ENCODE measurements at places on chromosomes 16 and 17.

DNA sequence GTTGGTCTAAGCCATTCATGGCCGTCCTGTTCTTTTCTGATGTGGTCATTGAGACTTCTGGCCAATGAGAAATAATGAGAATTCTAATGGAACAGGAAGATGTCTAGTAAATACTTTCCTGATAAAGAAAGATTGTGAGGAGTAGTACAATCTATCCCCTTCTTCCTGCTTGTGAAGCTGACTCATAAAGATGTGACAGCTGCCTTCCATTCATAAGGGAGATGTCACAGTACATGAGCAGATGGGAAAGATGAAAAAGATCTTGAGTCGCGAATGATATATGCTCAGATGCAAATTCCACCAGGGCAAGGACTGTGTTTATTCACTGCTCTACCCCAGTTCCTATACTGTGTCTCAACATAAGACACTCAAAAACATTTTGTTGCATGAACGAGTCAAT is 111.7 kb upstream of the FOXF1 start:
- DNase-seq = no peak

DNA sequence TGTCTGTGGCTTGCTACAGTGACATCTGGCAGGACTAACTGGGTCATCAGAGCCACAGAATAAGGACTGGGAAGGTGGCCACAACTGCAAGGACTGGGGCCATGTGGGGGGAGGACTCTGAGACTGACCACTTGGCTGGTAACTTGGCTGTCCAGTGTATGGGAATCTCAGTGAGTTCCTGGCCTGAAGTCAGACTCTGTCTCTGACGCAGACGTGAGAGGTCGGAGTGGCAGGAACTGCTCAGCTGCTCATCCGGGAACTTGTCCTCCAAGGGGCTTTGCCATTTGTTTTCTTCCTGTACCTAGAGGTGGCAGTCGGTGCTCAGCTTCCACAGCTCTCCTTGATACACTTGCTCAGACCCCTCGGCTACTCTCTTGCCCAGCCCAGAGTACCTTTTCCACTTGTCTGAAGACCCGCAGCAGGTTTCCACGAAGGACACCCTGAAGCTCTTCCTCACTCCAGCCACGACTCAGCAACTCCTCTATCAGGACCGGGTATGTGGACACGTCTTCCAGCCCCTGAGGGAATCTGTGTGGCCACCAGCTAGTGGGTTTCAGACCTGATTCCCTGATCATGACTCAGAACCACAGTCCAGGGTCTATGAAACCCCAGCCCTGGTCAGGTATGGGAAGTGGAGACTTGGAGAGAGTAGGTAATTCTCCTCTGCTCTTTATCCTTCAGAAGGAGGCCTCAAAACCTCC is 7.3 kb upstream of the DPEP3 start:
- no peak for DNase-seq

DNA sequence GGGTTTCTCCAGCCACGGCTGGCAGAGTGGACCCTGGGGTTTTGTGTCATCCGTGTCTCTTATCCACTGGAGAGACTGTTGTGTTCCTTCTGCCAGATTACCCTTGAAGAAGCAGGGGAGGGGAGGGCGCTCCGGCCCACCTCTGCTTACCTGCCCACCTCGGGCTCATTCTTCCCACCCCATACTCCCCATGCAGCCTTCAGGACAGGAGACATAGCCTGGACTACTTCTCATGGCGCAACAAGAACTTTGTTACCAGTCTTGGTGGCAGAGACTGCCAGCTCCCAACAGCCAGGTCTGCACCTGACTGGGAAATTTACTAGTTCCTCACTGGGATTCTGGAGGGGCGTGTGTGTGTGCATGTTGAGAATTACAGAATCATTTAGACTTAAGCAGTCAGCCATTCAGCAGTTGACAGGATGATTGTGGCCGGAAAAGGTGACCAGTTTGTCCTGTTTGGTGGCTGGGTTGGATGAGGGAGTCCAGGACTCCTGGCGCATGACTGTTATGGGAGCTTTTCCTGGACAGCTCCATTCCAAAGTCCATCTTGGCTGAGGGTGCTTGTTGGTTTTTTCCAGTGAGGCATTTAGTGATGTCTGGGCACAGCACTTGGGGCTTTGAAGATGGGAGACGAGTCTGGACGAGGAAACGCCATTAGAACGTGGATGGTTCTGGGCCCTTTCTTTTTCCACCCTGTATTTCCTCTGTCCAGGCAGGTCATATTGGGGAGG is 8.7 kb downstream of the GSE1 start:
- DNase-seq = no peak

- no peak for DNase-seq
These were observed 20.4 kb downstream of the ADGRG5 start for GRCh38 chr16:57562669-57563486.

DNA sequence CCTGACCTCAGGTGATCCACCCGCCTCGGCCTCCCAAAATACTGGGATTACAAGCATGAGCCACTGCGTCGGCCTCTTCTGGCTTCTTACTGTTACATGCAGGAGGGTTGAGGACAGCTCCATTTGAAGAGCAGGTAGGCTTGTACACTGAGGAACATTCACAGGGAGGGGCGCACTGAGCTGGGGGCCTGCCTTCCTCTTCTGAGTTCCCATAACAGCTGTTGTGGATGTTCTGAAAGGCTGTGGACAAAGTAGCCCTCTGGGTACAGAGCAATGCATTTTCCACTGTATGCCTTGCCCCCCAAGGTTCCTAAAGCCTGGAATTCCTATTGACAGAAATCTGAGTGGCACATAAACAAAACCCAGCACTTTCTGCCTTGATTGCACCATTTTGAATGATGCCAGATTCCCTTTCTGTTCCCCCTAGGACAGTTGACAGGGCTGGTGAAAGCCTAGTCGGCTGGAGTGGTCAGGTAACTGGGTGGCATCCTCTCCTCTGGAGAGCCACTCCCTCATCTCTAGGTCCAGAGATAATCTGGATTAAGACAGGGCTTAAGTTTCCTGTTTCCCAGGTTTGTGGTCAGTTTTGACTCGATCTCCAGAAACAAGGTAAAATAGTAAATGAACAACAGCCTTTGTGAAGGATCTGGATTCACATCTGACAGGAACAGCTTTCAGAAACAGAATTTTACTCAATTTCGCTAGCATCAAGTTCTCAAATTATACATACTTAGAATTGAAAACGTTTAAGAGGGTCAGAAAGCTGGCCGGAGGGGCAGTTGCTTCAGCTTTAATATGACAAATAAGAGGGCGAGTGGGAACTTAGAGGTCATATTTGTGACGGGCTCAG is 1.3 kb upstream of the CDK5R1 start:
- DNase-seq = no peak

DNA sequence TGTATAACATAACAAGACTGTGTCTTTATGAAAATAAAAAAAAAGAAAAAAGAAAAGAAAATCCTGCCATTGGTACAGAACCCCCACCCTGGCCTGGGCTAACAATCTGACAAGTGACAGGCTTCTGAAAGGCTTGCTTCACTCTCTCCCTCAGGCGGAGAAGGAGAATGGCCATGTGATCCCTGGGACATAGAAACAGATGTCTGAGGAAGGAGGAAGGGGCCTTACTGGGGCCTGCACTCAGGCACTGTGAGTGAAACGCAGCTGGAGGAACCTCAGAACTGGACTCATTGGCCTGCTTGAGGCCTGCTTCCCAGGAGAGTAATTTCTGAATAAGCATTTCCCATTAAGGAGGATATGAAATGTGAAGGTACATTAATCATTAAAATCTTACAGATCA is 17.5 kb downstream of the MAP3K14 start:
- no peak for DNase-seq

- DNase-seq = no peak
These were observed 13.5 kb downstream of the PLLP start for GRCh38 chr16:57271063-57271345.

DNA sequence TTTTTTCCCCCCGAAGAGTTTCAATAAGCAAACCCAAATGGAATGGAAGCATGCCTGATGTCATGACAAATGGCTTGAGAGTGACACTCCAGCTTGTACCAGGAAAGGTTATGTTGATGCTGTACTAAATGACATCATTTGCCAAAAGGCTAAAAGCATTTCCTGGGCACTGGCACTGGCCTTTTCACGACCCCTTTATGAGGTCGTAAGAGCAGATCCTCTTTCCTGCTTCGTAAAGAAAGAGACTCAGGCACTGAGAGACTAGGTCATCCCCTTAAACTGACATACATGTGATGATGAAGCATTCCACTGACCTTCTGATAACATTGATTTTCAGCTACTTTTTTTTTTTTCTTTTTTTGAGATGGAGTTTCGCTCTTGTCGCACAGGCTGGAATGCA is 30.5 kb downstream of the CEP295NL start:
- DNase-seq = no peak

- no peak for DNase-seq
These were observed 12.4 kb downstream of the TNRC6A start for GRCh38 chr16:24741862-24742261.

DNA sequence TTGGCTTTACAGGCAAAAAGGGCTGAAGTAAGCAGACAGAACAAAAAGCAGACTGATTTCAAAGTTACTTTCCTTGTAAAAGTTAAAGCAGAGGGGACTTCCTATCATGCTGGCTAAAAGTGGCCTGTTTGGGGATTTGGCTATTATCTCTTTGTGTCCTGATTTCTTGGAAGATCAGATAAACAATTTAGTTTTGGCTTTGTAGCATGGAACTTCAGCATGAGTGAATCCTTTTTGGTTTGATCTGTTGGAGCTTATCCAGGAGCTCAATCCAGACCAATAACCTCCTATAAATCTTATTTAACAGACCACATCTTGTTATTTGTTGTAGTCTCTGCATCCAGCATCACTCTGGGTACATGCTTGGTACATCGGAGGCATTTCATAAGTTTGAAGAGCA is 8.9 kb upstream of the RNF112 start:
- DNase-seq = no peak

DNA sequence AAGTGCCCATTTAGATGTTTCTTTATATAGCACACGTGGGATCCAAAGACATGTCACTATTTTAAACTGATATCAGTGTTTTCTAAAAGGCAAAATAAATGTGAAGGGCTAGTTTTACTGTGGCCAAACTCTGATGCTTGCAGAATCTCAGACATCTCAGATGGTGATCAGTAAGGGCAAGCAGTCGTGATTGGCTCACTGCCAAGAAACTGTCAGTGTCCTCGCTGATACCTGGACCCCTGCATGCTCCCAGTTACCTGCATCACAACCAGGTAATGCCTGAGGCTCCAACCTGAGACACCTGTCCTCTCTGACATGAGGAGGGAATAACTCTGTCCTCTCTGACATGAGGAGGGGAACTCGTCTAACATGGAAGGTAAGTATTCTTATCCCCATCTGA is 114.0 kb downstream of the SPECC1 start:
- no peak for DNase-seq

DNA sequence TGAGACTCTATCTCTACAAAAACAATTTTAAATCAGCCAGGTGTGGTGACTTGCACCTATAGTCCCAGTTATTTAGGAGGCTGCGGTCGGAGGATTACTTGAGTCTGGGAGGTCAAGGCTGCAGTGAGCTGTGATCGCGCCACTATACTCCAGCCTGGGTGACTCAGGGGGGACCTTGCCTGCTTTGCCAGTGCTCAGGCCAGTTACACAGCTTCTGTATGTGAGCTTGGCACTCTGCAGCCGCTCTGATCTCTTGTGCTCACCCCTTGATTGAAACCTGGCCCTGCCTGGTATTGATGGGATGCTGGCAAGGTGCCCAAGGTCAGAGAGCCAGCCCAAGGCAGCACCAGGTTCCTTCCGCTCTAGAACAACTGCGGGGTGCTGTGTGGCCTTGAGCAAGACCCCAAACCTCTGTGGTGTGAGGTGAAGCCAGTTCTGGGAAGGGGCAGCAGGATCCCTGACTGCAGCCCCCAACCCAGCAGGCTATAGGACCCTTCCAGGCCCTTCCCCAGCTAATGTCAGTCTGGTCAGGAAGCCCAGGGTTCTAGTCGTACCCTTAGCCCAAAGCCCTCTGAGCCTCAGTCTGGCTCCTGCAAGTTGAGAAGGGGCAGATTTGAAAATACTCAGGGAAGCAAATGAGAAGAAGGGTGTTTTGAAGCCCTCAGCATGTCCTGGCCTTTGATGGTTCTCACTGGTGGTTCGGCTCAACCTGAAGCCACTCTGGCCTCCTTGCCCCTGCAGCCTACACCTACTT is 18.9 kb downstream of the MMP15 start:
- DNase-seq = no peak

DNA sequence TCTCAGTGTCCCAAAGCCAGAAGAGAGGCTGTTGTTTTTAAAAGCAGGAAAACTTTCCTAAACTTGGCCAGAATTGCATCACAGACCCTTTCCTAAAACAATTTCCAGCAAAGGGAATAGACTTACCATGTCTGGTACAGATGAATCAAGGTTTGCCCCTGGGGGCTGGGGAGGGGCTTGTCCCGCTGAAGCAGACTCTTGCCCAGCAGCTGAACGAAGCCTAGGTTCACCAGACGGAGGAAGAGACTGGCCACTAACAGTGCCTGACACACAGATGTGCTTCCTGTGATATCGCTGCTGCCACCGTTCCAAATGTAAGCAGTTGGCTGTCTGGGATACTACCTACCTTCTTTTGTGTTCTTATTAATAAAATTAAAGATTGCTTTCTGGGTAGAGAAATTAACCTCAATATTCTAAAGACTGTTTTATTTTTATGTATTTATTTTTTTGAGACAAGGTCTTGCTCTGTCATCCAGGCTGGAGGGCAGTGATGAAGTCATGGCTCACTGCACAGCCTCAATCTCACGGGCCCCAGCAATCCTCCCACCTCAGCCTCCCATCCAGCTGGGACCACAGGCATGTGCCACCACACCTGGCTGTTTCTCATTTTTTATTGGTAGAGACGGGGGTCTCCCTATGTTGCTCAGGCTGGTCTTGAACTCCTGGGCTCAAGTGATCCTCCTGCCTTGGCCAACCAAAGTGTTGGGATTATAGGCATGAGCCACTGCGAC is 13.5 kb downstream of the PRCD start:
- no peak for DNase-seq

GRCh38 chr17:896953-897661 is 82.5 kb downstream of the NXN start:
- DNase-seq = no peak

GRCh38 chr17:10613775-10614513 is 43.2 kb downstream of the MYH3 start:
- no peak for DNase-seq
